ENCODE measurements at places on chromosomes 3 and 15.

DNA sequence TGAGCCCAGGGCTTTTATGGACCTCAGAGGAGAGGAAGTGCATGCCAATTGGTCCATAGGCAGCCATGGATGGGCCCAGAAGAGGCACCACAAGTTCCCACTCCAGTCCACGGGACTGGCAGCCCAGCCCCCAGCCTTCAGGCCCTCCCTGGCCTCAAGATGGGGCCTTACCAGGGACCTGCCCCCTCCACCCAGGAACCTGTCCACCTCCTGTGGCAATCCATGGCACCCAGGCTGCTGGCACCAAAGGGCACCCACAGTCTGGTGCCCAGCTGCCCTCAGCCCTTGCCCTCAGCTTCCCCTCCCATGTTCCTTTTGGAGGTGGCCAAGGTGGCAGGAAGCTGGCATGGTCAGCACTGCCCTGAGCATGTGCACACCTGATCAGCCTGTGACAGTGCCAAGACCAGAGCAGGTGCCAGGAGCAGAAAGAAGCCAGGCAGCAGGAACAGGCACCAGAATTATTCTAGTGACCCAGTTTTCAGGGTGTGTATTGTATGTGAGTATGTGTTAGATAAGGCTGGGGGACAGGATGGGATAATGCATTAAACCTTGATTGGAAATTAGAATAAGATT is 415.0 kb downstream of the NTRK3 start:
- DNase-seq, result no peak

DNA sequence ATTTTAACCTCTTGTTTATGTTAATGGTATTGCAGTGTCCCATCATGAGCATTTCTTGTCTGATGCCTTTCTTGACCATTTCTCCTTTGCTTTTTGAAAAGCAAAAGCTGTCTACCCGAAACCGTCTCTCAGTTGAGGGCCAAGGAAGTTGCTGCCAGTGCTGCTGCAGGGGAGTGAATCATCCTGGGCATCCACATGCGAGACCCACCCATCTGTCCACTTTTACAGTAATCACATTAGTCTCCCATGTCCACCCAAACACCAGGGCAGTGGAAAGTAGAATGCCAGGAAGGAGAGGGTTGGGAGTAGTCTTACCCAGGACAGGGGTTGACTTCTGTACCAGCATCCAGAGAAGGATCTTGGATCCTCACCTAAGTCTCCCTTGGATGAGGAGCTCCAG is 48.6 kb upstream of the TEX264 start:
- no peak for DNase-seq

GRCh38 chr3:146078031-146078430 is 83.0 kb downstream of the PLOD2 start:
- DNase-seq, result no peak

DNA sequence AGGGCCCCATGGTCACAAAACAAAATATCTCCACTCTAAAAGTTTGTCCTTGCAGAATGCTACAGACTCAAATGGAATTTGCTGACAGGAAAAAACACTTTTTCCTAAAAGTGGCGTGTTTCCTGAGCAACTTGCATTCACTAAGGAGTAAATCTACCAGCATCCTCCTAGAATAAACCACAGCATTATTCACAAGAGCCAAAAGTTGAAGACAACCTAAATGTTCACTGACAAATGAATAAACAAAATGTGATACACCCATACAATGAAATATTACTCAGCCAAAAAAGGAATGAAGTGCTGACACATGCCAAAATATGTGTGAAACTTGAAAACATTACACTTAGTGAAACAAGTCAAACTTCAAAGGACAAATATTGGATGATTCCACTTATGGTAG is 28.9 kb downstream of the ITGB5 start:
- no peak for DNase-seq

DNA sequence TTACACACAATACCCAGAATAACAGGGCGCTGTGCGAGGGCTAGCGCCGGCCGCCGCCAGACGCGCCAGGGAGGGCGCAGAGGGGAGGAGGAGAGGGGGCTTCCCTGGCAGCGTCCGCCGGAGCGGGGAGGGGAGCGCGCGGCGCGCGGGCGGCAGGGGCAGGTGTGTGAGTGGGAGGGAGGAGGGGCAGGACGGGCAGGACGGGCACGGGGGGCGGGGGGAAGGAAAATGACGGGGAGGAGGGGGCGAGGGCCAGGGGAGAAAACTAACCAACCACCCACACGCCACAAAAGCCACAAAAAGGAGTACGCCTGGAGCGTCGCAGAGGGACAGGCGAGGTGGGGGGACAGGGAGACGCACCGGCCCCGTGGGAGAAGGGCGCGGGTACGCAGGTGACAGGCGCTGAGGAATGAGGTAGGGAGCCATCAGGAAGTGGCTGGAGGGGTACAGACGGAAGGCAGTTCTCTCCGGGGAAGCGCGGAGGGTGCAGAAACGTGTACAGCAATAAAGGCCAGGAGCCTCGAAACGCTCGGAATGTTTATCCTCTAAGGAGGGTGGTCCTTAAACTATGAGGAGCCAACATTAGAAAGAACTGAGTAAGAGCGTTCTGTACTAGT is 610 bp upstream of the SATB1 start:
- no peak for DNase-seq

GRCh38 chr3:101970905-101971304 is 121.6 kb downstream of the NFKBIZ start:
- DNase-seq, result no peak

- no peak for DNase-seq
Measured at GRCh38 chr3:194460566-194460965, 26.2 kb downstream of the ATP13A3 start.

Data from kidney glomerular epithelial cell (primary cell).